ENCODE measurements at places on chromosomes 7 and 10.

- no peak for DNase-seq
Observed at GRCh38 chr7:13875496-13876074, 113.9 kb downstream of the ETV1 start.

GRCh38 chr10:13349463-13350274, 1.6 kb upstream of the SEPHS1 start:
- peak; percentile 42 for DNase-seq

- peak; percentile 26 for DNase-seq
Observed at GRCh38 chr10:21368022-21368582, 157.4 kb downstream of the SKIDA1 start.

DNA sequence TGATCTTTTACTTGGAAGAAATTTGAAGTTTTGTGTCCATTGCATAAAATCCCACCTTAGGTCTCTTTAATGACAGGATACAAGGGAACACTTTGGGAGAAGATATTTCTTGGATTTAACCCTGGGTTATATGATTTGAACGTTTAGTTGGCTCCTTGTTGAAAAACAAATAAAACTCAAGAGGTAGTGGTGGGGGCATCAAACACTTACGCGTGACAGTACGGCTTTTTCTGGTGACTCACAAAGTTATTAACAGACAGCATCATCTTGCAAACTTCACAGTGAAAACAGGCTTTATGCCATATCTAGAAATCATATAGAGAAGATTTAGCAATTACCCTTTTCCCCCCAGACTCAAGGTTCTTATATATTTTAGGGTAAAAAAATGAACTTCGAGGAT, 699 bp downstream of the NRAP start:
- no peak for DNase-seq

GRCh38 chr10:48645600-48645999, 39.1 kb upstream of the WDFY4 start:
- no peak for DNase-seq

- DNase-seq, result peak; percentile 12
Observed at GRCh38 chr10:122368502-122369254, 5.8 kb upstream of the PLEKHA1 start.

GRCh38 chr10:13590886-13591285, 4.1 kb downstream of the PRPF18 start:
- DNase-seq, result no peak

DNA sequence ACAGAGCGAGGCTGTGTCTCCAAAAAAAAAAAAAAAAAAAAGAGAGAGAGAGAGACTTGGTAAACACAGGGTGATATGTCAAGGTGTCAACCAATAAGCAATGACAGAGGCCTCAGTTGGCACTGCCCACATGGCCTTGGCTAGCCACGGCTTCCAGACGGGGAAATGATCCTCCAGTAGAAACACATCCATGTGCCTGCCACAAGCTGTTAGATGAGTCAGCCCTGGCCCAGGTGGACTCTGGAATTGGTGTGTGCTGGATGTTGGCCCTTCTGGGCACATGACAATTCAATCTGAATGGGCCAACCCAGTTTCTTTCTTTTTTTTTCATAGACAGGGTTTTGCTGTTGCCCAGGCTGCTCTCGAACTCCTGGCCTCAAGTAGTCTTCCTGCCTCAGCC, 13.7 kb downstream of the RFC2 start:
- DNase-seq, result no peak

DNA sequence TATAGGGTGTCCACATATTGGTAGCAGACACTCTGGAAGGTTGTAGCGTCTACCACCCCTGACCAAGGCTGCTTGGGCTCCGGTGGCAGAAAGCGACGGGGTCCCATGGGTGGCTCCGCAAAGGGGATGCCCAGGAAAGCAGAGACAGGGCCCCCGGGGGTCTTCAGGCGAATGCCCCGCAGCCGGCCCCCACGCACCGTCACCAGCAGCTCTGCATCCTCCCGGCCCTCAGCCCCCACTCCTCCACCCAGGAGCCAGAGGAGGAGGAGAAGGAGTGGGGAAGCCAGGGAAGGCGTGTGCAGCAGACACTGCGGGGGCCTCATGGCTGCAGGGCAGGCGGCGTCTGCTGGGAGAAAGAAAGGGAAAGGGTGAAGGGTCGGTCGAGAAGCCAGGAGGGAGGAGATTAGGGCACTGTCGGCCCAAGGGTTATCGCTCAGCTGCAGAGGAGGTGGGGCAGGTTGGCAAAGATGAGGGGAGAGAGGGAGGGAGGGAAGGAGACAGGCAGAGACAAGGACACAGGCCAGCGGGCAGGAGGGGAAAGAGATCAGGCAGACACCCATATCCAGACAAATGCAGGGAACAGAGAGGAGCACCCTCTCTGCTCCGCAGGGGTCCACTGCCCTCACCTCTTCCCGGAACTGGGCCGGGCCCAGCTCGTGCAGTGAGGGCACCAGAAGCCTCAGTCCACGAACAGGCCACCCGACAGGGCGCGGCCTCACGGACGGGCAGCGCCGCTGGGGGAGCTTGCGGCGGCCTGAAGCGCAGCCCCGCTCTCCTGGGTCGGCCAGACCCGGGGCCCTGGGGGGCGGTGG, 1.6 kb downstream of the ACHE start:
- DNase-seq, result no peak

DNA sequence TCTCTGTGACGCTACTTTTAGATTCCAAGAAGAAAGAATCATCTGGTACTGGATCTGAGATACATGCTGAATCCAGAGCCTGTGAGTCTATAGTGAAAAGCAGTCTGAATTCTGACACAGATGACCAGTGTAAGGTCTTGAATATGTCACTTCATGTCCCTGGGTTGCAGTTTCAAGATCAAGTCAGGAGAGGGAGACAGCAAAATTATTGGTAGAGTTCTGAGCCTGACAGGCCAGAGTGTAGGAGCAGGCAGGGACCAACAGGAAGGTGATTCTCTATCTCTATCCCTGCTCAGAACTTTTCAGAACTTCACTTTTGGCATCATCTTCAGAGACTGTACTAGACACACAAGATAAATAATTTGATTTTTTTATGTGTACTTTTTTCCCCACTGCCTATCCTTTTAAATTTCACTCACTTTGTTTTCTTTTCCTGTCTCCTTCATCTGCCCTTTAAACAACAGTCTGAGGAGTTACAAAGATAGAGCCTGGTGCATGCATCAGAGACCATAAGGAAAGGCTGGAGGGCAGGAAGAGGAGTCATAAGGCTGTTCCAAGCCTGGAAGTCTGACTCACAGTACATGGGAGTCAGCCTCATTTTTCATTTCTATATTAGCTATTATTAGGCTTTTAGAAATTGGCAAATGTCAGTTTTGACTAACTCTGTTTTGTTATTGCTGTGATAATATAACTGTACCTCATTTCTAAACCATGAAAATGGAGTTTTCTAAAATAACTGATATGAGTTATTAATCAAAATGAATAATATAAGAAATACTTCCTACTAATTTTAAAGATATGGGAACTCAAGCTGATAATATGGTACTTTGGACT, 120.2 kb upstream of the TMEM229A start:
- peak; percentile 34 for DNase-seq

DNA sequence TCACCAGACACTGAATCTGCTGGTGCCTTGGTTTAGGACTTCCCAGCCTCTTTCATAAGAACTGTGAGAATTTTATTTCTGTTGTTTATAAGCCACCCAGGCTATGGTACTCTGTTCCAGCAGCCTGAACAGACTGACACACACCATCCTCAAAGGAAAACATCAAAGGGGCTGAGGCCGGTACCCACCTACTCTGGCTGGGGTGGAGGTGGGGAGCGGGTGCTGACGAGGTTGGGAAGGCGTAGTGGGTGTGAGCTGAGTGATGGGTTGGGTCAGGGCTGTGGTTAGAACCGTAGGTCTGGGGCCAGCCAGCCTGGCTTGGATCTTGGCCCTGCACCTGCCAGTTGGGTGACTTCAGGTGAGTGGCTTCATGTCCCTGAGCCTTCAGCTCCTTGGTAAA, 136.3 kb downstream of the SH3PXD2A start:
- no peak for DNase-seq

GRCh38 chr10:44287408-44287807, 97.5 kb downstream of the CXCL12 start:
- no peak for DNase-seq

DNA sequence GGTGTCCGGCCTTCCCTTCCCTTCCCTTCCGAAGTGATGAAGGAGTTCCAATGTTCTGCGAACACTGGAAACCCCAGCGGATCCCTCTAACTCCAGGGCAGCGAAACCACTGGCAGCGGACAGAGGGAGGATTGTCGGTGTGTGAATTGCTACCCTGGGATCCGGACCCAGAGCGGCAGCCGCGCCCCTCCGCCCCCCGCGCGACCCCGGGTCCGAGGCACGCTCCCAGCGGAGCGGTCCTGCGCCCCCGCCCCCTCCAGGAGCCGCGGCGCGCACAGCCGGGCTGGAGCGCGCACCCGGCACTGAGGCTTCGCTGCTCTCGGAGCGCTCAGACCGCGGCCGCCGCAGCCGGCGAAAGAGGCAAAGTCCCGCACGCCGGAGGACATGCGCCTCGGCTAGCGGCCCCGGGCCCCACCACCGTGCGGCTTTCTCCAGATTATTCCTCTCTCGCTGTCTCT, at the start of gene PTPRZ1:
Gene PTPRZ1, plus strand, starts transcription at position 331 of the 458 bp plus-strand sequence. CDS start 339 bp downstream, outside the sequence.
- peak; percentile 16 for DNase-seq

All from fibroblast of the aortic adventitia (primary cell).